ENCODE measurements at places on chromosomes 1 and 21.

DNA sequence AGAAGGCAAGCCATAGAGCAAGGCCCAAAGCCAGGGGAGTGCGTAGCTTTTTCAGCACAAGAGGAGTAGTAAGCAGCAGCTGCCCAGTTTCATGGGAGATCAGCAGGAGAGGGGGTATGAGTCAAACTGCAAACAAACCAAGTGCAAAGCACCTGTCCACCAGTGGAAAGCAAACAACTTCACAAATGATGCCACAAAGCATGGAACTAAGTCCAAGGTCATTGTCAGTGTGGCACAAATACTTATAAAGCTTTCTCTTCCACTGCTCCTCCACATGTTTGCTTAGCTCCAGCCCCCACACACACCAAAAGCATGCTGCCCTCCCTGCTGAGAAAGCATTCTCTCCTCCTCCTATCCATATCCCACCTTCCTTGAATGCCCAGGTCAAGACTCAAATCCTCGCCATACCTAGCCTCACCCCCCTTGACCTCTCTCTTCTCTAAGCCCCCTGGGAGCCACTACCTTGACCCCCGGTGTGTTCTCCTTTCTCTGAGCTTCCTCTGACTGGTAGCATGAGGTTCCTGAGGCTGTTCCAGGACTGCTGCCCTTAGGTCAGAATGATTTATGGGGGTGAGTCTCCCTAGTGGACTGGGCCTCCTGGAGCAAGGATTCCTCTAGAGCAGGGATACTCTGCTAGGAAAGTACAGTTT lies 70.4 kb downstream of the DMAP1 start:
- no peak for DNase-seq

GRCh38 chr1:95954585-95954984 lies 720.6 kb downstream of the RWDD3 start:
- DNase-seq = no peak

DNA sequence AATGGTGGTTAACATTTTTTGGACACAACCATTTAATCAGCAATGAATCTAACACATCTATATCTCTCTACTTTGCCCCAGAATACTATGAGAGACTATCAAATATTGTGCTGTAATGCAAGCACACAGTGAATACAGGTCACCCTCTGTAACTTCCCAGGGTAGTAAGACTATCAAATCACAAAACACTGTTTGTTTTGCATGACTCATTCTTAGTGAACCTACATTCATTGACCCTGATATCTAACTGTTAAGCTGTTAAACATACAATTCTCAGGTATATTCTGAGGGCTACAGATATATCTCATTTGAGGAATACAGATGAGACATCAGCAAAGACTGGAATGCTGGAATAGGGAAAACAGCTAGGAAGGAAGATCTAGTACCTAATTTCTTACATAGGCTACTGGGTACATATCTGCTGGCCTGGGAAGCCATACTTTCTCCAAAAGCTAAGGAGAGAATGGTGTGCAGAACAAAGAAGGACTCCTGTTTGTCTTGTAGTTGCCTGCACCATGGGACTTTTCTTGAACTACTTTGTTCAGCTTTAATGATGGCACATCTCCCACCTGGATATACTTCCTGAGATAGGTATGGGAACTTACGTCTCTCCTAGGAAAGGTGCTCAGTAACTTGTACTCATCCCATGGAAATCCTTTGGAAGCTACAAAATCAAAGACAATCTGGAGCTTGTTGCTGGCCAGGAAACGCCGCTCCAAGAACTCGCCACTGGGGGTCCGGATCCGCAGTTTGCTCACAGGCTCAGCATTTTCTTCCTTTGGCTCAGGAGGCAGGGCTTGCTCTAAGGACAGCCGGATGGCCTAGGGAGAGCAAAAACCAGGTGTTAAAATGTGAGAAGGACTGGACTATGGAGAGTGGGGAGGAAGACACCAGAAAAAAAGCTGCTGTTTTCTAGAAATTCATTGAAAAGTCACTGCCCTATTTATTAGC lies 51.9 kb upstream of the DMRTA2 start:
- DNase-seq = no peak

DNA sequence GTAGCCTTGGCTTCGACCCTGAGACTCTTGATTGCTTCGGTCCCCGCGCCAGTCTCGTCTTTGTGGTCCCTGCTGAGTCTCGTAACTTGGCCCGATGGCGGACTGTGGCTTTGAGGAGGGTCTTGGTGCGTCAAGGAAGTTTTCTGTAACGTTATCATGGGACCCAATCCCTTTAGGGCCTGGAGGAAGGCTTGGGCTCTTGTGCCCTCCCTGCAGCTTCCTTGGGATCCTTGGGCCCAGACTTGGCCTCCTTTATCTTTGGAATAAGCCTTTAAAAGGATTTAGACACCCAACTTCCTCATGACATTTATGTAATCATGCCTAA lies 371 bp downstream of the ZMPSTE24 start:
- no peak for DNase-seq

GRCh38 chr21:40194185-40194980 lies 327.1 kb downstream of the PCP4 start:
- no peak for DNase-seq

DNA sequence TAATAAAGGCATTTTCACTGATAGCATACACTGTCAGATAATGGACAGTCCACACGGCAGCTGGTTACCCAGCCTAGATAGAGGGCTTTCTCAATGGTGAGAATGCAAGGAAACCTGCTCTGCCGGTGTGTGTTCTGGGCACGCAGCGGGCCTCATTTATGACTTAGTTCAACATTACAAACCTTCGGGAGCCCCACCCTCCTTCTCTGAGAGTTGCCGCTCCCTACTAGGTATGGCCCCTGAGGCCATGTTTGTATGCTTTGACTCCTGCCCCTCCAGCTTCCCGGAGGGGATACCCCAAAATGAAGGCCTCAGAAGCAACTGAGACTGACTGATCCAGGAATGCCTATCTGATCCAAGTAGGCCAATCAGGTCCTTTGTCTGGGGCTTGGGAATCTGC lies 17.2 kb upstream of the FABP3 start:
- no peak for DNase-seq

DNA sequence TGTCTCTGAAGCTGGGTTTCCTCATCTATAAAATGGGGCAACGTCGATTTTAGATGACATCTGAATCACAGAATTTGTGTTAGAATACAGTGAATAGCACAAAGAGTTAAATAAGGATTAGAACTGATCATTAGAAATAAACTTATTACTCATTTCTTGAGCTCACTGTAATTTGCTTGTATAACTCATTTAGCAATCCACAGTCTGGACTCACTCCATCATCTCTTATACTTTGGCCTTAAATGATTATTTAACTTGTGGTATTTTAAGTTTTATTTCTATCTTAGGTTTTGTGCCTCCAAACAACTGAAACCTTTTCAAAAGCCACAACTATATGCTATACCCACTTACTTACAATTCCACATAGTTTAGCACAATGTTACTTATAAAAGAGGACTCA lies 128.0 kb downstream of the CDC42BPA start:
- DNase-seq = no peak

Measured in stimulated activated CD4-positive, alpha-beta T cell treated with anti-CD3 and anti-CD28 coated beads, TNF-alpha, amount 100 ng/mL, for 1 hour (primary cell).